Kidney tubule cell (primary cell): ENCODE measurements at places on chromosomes 3 and 15.
A peak's percentile ranks its signal among the peaks of the same experiment; 100 is the strongest.

GRCh38 chr15:89647191-89647851 lies 7.9 kb downstream of the KIF7 start:
- peak; percentile 56 for DNase-seq

DNA sequence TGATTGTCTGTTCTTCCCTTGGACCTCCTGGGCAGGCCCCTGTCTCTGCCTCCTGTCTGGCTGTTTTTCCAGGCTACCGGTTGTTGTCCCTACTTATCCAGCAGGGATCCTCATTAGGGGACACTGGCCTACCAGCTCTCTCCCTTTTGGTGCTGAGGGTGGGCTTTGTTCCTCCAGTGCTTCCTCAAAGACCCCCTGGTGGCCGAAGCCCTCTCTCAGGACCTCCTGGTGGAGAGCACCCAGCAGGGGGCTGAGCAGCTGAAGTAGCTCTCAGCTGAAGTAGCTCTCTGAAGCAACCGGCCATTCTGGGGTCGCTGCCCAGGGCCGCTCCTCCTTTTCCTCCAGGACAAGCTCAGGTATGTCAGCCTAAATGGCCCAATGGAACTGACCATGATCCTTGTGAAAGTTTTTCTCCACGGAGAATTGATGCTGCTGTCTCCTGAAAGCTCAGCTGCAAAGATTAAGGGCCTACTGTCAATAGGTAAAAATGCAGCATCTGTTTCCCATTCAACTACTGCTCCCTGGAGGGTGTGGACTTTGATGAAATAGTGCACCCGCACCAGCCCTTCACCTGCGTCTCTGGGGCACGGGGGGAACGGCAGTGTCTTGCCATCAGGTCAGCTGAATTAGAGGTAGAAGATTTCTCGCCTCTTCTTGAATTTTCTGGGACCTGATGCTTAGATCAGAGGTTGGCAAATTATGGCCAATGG lies 27.6 kb downstream of the ARNT2 start:
- DNase-seq: no peak

DNA sequence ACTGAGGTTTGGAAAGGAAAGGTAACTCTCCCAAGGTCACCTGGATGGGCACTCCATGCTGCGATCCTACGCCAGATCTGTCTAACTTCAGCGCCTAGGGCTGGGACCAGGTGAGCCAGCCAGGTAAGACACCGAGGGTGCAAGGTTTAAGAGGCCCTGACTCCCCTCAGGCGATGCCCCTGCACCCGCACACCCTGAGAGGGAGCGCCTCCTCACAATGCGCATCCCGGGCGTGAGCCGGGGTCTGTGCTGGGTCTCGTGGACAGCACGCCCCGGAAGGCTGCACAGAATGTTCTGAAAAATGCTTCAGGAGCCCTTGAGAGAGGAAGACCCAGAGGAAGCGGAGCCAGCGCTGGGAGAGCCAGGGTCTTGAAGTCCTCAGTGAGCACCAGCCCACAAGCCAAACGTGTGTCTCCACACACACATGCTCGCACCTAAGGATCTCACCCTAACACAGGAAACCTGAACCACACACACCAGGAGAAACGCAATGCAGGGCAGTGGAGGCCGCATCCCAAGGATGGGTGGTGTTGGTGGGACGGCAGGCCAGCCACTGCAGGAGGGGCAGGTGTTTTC lies 142.0 kb downstream of the ADAMTS17 start:
- DNase-seq: no peak

DNA sequence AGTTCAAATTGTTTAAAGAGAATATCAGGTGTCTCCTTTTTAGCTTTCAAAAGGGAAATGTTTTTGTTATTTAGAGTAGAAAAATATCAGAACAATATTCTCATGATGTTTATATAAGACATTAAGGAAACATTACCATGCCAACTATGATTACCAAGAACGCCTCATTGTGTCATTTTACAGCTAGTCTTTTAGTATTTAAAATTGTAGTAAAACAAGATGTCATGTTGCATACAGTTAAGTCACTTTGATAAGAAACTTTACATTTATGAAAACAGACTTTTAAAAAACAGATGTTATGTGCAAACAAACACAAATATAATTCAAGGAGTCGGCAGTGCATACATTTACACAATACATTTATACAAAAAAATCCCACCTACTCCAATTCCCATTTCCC lies 4.4 kb downstream of the PLSCR4 start:
- DNase-seq: no peak

- DNase-seq: no peak
Measured at GRCh38 chr15:81865850-81866537, 179.8 kb downstream of the MEX3B start.

DNA sequence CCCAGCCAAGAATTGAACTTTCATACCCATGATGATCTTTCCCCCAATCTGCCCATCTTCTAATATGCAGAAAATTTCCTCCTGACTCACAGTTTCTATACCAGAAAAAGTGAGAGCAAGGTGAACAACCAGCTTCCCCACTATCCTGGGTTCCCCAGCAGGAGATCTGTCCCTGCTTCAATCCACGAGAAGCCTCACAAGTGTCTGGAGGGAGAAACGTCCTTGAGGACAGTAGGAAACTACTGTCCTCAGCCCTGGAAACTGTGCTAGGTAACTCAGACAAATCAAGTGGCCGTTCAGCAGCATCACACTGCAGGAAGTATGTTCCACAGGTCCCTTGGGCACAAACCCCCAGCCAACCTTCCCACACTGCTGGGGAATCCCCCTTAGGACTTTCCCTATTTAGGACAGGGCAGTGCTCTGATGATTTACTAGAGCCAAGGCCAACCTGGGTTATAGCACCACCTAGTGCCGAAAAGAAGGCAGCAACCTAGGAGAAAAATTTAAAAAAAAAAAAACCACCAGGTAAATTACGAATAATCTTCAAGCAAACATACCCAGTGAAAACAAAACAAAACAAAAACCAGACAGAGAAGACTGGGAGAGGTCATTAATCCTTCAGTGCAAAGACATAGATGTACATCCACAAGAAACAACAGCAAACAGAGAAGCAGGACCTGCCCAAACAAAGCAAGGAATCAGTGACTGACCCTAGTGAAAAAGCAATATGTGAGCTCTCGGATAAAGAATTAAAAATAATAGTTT lies 36.0 kb downstream of the MORC1 start:
- peak; percentile 93 for DNase-seq
